Activated naive CD4-positive, alpha-beta T cell treated with anti-CD3 and anti-CD28 coated beads, Interleukin-2, amount 50 U/mL, for 16 hours (primary cell): ENCODE measurements at places on chromosomes 16 and 17.

DNA sequence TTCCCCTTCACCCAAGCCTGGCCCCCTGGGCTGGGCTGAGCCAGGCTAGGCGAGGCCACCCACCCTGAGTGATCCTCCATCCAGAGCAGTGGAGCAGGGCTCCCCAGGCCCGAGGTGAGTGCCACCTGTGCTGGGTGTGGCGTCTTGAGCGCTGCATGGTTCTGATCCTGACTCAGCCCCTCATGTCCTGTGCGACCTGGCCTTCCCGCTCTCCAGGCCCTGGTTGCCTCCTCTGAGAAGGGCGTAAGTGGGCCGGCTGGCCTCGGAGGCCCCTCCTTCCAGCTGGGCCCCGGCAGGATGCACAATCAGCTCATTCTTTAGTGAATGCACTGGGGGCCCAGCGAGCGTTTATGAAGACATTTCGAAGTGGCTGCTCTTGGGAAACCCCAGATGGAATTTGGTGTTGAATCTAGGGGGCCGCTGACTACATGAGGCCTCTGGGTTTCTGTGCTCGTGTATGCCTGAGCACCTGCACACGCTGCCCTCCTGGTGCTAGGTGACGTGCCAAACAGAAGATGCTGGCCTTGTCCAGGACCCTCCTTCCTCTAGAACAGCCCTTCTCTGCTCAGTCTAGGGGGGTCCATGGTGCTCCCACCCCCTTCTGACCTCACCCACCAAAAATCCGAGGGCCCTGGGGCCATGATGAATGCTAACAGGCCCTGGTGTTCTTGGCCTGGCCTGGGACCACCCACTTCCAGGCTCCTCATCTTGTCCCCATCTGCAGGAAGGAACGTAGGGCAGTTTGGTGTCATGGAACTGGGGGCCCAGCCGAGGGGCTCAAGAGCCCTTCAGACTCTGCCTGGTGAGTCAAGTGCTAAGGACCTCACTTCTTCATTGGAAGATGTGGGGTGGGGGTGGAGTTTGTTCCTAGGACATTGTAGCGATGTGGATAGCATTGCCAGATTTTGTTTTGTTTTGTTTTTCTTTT, 3.6 kb upstream of the TMEM92 start:
- no peak for DNase-seq

- DNase-seq: no peak
These were observed 87.8 kb downstream of the ZFHX3 start for GRCh38 chr16:72960101-72960500.

DNA sequence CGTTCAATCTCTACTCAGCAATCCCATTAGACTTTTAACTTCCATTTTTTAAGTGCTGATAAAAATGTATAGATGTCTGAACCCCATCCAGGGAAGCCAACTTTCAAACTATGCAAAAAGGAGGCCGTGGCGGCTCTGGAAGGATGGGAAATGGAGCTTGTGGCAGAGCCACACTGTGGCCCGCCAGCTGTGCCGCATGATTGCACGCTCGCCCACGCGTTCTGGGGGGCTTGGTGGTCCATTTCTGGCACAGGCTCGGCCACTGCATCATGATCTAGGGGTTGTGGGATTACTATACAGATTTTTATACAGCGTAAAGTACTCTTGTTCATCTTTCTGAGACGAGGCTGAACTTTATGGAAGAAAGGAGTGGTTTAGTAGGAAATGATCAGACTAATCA, 57.6 kb downstream of the FOXL1 start:
- DNase-seq: no peak

- no peak for DNase-seq
These were observed 21.0 kb upstream of the G6PC1 start for GRCh38 chr17:42879596-42879985.

- peak; percentile 34 for DNase-seq
These were observed 264.3 kb downstream of the CPPED1 start for GRCh38 chr16:12539185-12539929.

GRCh38 chr17:20823905-20824304, 218.9 kb downstream of the USP22 start:
- no peak for DNase-seq

DNA sequence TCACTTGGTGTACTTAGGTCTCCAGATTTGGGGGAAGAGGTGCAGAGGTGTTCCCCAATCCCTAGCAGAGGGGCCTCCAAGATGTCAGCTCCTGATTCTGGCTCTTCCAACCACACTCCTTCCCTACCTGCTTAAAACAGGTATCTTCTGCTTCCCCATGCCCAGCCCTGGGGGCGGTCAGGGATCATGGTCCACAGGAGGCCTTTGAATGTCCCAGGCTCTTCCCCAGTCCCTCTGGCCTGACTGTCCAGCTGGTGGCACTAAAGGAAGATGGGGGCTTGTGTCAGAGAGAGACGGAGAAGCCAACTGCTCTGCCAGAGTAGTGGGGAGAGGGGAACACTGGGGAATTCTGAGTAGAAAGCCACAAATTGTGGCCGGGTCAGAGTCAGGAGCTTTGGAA, 3.8 kb downstream of the ARL4D start:
- no peak for DNase-seq

GRCh38 chr17:10756619-10757018, 26.8 kb upstream of the TMEM220 start:
- DNase-seq: no peak

- no peak for DNase-seq
These were observed 114.5 kb upstream of the GSE1 start for GRCh38 chr16:85498607-85499006.

DNA sequence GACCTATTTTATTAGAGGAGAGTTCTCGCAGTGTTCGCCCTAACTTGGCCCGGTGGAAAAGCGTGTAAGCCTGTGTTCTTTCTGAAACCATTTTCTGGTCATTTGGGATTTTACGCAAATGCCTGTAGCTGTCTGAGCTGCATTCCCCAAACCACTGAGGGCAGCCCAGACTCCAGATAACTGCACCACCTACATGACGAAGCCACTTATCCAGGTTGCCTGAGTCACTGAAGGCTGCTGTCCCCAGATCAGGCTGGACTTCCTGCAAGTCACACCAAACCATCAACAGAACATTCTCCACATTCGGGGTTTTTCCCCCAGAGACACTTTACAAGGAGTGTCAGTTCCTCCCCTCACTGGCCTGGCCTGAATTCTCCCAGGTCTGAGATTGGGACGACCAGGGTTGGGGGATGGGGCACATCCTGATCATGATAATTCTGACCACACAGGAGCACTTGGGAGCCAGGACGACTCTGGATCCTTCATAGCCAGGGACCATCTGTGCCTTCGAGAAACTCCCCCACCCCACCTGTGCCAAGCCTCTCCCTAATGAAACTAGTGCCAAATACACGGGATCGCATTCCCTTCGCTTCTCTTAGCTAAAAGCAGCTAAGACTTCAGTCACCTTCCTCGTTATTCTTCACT, 2.3 kb downstream of the RPRML start:
- no peak for DNase-seq

DNA sequence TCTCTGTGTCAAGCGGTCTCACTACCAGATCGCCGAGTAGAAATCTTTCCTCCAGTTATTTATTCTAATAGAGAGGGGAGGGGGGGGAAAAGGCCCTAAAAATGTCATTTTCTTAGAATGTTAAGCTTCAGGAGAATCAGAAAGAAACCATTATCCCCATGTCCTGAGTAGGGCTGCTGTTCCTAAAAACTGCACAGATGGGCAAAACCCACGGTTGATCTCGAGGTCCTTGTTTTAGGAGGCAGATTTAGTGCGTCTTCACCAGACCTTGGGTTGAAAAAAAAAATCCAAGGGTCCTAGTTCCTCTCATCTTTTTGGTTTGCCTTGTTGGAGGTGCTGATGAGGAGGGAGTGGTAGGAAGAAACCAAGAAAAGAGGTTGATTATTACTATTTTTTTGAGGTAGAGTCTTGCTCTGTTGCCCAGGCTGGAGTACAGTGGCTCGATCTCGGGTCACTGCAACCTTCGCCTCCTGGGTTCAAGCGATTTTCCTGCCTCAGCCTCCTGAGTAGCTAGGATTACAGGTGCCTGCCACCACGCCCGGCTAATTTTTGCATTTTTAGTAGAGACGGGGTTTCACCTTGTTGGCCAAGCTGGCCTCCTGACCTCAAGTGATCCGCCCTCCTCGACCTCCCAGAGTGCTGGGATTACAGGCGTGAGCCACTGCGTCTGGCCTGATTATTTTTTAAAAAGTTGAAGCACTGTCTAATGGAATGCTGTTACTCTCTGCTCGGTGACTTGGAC, 1.4 kb downstream of the CBFB start:
- no peak for DNase-seq

DNA sequence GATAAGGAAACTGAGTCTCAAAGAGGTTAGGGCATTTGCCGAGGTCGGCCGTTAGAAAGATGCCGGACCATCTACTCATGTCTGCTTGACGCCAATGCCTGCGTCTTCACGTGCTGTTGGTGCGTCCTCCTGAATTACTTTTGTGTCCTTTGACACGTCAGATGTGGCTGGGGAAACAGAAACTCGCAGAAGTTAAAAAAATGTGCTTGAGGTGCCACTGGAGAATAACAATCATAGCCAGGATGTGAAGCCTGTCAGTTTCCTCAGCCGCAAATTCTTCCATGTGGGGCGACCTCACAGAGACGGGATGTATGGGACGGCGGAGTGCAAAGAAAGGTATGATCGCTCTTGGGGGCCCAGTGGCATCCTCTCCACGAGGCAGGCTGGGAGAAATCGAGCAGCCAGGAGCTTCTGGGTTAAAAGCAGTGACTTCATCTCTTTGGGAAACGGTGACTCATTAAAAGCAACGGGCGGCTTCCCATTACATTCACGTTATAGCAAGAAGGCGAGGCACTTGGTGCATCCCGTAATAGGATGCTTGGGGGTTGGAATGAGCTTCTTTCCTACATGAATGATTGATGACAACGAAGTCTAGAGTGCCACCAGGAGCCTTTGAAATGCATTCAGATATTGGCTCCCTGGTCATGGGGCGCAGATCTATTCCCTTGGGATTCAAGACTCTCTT, 67.8 kb downstream of the BMERB1 start:
- no peak for DNase-seq

DNA sequence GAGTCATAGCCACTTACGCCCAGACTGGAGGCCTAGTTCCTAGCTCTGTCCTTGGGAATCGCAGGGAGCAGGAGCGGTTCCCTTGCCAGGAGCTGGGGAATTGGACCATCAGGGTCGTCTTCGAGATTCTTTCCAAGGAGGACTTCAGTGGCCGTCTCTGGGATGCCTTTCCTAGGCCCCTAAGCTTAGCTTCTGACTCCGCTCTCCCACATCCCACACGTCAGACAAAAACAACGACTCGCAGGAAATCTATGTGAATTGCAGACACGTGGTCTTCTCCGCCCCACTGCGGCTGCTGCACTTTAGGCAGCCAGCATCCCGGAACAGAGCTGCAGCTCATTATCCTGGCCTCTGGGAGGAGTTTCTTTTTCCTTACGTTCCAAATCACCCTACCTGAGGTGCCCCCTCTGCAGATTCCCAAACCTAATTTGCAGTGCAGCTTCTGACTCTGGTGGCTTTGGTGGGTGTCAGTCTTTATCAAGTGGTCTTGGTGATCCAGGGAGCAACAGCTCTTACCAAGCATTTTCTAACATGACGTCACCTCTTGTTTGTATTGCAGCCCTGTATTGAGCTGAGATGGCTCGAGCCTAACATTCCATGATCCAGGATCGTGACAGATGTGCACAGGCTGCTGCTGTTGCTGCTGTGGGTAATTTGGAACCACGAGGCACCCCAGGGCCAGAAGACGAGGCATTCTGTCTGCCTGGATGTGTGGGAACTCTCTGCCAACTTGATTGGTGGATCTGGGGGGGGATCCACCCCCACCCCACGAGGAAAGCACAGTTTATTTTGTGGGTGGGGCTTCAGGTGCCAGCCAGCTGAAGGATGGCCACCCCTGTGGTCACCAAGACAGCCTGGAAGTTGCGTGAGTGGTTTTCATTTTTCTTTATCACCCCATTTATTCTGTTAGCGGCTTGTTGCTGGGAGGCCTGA, 1.1 kb downstream of the KATNB1 start:
- peak; percentile 40 for DNase-seq

DNA sequence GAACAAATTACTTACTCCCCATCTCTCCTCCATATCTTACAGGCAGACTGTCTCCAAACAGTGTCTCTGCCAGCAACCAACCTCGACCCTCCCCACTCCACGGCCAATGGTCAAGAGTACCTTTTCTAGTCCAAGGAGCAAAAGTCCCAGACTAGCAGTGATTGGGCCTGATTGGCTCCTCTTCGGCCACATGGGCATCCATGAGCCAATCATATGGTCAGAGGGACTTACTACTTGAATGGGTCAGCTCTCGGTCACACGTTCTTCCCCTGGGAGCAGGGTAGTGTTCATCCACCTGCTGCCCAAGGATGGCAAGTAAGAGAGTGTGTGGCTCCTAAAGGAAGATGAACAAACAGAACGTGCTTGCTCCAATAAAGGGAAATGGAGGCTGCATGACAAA, 84.6 kb downstream of the C16orf78 start:
- DNase-seq: no peak

DNA sequence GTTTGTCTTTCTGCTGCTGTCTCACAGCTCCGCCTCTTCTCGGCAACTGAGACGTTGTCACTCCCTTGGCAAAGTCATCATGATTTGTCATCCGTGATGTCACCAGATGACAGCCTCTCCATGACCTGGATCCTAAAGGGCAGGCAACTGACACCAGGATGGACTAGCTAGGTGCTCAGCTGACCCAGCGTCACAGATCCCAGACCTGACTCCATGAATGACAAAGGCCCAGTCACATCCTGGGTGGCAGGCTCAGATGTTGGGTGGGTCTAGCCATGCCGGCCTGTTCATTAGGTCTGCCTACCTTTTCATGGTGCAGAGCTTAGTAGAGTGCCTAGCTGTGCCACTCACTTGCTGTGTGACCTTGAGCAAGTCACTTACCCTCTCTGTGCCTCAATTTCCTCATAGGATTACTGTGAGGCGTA, 3.8 kb upstream of the TMEM238L start:
- DNase-seq: no peak

DNA sequence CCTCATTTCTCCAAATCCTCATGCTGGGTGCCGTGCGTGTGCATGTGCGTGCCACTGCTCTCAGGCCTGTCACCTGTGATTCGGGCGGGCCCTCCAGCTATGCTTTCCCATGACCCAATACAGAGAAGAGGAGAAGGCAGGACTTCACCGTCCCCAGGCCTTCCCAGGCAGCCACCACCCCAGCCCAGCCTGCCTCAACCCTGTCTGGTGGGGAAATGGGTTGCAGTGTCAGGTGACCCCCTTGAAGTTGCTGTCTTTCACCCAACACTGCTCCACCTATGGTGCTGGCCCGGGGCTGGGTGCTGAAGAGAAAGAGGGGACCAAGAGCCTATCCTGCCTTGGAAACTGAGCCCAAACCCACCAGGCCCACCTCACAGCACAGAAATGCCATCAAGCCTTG, 94.7 kb downstream of the GOSR1 start:
- DNase-seq: no peak

- DNase-seq: no peak
These were observed 2.6 kb downstream of the PMP22 start for GRCh38 chr17:15262291-15263205.
